ENCODE measurements at places on chromosomes 5 and 9. TPM values are rescaled to one million over a fixed set of nuclear protein-coding genes. Genes with fewer than 3 reads are reported as not detected.

Gene FAM78A
- total RNA-seq = 42.9 TPM

Gene PAIP1
- total RNA-seq = 31.8 TPM

Gene PAM
- 34.8 TPM for total RNA-seq

Gene MED27
- 24.4 TPM for total RNA-seq

Gene HSPB3
- not detected for total RNA-seq

Gene ZNF618
- 2.5 TPM for total RNA-seq

DNA sequence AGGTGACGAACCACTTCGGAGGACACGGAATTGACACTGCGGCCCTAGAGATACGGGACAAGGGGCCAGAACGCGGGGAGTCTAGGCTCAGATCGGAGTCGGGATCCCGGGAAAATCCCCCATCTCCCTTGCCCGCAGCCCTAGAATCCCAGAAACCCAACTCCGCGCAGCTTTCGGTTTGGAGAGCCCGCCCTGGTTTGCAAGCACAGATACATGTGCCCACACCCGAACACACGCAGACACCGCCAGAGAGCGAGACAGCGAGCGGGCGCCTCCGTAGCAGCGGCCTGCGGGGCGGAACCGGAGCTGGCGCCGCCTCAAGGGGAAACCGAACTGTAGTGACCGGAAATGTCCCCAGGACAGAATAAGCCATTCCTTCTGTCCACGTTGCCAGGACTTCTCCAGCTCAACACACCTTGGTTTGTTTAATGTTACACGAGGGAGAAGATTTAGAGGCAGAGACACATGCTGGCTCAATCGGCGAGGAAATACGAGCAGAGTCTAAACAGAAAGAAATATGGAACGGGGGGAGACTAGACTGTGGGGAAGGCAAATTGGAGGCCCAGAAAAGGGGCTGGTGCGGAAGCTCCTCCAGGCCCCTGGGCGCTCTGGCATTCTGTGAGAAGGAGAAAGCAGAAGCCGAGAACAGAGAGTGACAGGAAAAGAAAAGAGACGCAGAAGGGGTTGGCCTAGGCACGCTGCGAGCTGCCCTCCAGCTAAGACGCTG, 2.9 kb upstream of the PAX5 start:
- DNase-seq = peak; percentile 90
- H3K4me1 ChIP-seq = peaks cover 64% of the 10 kb centered on the region
- no peaks in the 10 kb centered on the region for H3K36me3 ChIP-seq

DNA sequence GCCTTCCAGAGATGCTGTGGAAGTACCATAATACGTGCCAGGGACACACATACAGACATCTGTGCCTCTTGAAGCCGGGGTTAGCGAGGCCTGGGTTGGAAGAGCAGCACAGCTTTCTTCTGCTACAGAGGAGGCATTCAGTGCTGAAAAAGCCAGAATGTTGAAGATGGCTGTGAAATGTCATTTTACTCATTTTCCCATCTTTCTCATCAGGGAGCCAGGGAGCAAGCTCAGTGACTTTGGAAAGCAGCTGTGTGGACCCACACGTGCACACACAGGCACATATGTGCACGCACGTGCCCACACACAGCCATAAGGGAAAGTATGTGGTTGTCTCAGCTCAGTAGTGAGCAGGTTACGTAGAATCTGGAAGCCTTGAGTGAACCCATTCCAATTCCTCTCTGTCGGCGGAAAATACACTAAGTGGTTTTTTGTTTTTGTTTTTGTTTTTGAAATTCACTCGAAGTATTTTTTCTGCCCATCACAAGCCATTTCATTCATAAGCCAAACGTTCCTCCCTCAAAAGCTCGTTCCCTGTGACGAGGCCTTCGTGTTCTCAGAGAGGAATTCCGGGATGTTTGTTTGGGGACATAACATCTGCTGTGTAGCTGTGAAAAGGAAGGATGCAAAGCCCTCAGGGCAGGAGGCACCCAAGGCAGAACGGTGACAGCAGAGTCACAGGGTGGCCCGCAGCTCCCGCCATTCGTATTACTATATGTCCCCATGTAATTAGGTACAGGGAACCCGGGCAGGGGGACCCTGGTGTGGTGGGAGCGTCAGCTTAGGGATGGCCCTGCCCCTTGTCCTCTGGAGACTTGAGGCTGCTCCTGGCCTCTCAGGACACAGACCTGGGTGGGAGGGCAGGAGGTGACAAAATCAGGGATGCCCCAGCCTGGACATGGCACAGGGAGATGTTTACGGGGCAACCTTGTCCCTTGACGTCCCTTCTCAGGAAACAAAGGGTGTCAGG, 29.0 kb upstream of the ANKRD33B start:
- DNase-seq = no peak
- H3K4me3 ChIP-seq = no peak overlapping the region
- H3K27me3 ChIP-seq = no peaks in the 10 kb centered on the region
- H3K27ac ChIP-seq = no peak overlapping the region
- peaks cover 20% of the 10 kb centered on the region for H3K4me1 ChIP-seq

GRCh38 chr5:170154744-170155143, 49.0 kb downstream of the FOXI1 start:
- H3K4me3 ChIP-seq = no peak overlapping the region
- no peaks in the 10 kb centered on the region for H3K27me3 ChIP-seq
- H3K4me1 ChIP-seq = no peaks in the 10 kb centered on the region
- no peak overlapping the region for H3K27ac ChIP-seq
- DNase-seq = no peak

DNA sequence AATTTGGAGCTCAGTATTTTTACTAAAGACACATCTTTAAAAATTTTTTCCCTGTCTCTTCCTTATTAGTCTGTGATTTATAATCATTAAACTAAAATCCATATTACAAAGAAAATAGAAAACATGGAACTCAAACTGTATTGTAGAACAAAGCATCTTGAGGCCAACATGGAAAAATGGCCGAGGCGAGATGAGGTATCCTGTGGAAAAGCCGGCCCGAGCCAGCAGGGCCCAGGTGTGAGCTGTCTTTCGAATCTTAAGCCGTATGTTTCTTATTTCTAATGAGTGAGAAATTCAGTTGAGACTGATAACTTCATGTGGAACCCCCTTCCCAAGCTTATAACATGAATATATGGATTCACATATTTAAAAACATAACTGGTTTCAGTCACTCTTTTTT, 170.4 kb upstream of the OTULINL start:
- H3K4me3 ChIP-seq = no peak overlapping the region
- peaks cover 1% of the 10 kb centered on the region for H3K36me3 ChIP-seq
- peaks cover 7% of the 10 kb centered on the region for H3K4me1 ChIP-seq
- DNase-seq = no peak

- H3K27ac ChIP-seq = no peak overlapping the region
- H3K4me3 ChIP-seq = peak overlapping the region; percentile 74
- no peaks in the 10 kb centered on the region for H3K36me3 ChIP-seq
- H3K27me3 ChIP-seq = peaks cover 13% of the 10 kb centered on the region
- peaks cover 20% of the 10 kb centered on the region for H3K4me1 ChIP-seq
These were observed 1.0 kb upstream of the RXRA start for GRCh38 chr9:134325096-134325812.

DNA sequence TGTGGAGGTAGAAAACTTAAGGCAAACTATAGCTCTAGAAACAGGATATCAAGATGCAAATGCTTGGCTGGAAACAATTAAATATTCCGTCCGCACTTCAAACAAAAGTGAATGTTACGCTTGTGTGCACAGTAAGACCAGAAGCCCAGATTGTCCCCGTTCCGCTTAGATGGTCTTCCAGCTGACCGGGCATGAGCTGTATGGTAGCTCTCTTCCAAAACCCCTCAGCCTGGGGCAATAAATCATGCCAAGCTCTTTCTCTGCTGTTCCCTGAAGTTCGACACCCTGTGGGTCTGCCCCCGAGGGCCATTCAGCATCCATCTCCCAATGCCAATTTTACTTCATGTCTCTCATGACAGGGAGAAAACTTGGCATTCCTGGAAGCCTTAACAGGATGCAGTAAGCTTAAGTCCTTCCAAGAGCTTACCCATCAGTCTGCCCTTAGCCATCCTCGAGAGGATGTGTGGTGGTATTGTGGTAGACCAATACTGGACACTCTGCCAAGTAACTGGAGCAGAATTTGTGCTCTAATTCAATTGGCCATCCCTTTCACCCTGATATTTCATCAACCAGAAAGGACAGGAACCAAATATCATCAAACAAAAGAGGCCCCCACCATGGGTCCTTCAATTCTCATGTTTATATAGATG, 70.7 kb upstream of the RANBP6 start:
- H3K4me1 ChIP-seq = no peaks in the 10 kb centered on the region
- no peak overlapping the region for H3K4me3 ChIP-seq
- H3K27ac ChIP-seq = no peak overlapping the region
- H3K27me3 ChIP-seq = no peaks in the 10 kb centered on the region
- no peaks in the 10 kb centered on the region for H3K36me3 ChIP-seq

All from B cell (primary cell).